Tongue (tissue), 3 donors: ENCODE measurements at places on chromosomes 5 and 9. TPM values are rescaled to one million over a fixed set of nuclear protein-coding genes. Genes with fewer than 3 reads are reported as not detected.

DNA sequence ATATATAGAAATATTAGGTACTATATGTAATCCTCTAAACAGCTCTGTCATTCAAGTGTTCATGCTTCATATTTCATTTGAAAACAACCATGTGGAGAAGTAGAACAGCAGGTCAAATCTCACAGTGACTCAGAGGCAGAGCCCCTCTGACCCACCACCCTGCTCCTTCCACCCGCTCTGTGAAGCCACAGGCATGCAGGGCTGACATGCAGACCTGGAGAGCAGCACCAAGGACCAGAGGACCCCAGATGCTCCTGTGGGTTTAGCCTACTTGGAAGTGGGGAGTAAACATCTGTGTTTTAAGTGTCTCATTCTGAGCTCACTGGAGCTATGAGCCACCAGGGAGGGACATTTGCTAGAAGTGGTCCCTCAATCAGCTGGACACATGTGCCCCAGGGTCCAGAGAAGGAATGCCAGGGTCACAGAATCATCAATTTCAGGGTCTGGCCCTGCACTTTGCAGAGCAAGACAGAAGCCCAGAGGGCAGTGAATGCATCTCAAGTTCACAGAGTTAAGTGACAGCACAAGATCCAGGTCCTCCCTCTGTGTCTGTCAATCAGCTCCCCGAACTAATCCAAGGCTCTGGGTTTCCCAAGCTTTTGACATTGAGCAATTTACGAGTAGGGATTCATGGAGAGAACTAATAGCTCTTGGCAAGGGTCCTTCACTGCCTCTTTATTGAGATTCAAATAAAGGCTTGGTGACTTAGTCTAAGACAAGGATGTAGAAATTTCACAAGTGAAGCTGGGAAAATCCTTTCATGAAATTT lies 441.1 kb downstream of the SEMA5A start:
- no peak for DNase-seq

DNA sequence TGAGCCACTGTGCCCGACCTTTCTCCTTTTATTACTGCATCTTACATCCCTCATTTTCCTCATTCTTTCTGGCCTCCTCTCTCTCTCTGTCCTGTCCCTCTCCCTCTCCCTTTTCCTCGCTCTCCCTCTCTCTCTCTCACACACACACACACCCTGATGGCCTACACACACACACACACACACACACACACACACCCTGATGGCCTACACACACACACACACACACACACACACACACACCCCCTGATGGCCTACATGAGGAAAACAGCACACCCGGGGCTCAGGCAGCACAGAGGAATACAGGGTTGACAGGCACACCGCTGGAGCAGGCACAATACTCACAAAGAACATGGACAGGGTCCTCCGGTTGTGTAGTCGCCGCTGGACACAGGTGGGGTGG lies 3.8 kb upstream of the FCHSD1 start:
- no peak for DNase-seq

DNA sequence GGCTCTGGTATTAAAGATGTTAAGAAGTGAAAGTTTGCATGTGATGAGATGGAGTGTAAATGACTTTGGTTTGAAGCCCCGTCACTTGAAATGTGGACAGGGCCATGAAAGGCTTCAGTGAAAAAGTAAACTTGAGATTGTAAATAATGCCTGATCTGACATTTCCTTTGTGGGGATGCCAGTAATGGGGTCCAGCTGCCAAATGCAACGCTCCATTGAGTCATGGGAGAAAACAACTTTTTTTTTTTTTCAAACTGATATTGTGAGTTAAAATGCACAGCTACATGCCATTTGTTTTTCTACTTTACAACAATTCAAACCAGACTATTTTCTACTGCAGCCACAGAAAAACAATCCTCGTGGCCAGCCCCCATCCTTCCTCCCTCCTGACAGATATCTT lies 327.0 kb upstream of the TNC start:
- DNase-seq = peak; percentile 50

DNA sequence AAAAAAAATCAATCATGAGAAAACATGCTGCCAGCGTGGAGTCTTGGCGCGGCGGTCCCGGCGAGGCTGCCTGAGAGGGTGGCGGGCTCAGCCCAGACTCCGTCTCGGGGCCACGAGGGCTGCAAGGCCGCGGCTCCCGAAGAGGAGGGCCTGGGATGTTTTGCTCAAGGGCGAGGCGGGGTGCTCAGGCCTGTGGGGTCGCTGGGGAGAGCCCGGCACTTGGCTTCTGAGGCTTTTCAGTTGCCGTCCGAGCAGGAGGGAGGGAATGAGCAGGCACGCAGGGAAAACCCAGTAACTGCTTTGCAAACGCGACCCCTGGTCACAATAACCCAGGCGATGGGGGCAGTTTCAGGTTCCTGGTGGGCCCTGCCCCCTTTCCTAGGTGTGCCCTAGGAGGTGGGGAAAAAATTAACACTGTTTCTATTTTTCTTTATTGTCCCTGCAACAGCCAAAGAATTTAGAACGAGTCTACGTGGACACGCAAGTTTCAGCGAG lies 3.2 kb upstream of the IRX2 start:
- DNase-seq = no peak

GRCh38 chr5:174649391-174649790 lies 75.0 kb upstream of the MSX2 start:
- no peak for DNase-seq

ADAMTS2 gene
- total RNA-seq = 61.1 TPM

CAVIN4 gene
- total RNA-seq = 392 TPM
